Bronchial smooth muscle cell (primary cell): ENCODE measurements at places on chromosomes 13 and 19. TPM values are rescaled to one million over a fixed set of nuclear protein-coding genes. Genes with fewer than 3 reads are reported as not detected.

PRX gene
- 1.9 and 2.2 TPM in 2 replicates for total RNA-seq

ZNF793 gene
- total RNA-seq, result 1.3 and 2.7 TPM in 2 replicates

NKPD1 gene
- total RNA-seq, result 0.47 and 0.52 TPM in 2 replicates

KLK3 gene
- 0.09 TPM in 1 of 2 replicates, not detected in the other for total RNA-seq
